ENCODE measurements at places on chromosomes 11 and 22.

DNA sequence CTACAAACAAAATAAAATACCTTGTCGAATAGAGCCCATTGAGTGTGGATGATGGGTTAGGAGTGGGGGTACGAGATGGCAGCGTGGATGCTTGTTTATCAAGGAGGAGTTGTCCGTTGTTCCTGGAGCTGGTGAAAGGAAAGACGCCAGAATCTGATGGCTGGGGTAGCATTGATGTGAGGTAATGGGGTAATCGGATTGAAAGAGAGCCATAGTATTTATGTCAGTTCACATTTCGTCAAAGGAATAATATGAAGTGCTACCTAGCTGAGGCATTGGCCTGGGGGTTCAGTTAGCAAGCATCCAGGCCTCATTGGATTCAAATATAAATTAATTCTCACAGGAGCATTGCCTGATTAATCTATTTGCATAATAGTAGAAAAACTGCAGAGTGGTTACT is 16.9 kb upstream of the DBX1 start:
- no peak for DNase-seq

- DNase-seq = no peak
Observed at GRCh38 chr11:35804451-35805040, 139.3 kb upstream of the LDLRAD3 start.

DNA sequence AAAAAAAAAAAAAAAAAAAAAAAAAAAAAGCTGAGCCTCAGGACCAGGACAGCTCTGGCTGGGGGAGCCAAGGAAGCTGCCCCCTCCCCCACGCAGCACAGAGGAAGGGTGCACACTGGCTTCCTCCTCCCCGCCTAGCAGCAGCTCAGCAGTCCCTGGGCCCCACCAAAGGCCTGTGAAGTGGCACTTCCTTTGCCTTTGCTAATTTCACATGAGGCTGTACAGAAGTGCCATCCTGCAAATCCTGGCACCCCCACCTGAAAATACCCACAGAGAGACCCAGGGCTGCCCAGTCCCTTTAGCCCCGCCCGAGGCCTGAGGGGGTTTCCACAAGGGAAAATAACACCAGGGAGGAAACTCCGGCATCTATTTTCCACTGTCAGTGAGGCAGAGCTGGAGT is 3.9 kb downstream of the RHOG start:
- DNase-seq = peak; percentile 41

DNA sequence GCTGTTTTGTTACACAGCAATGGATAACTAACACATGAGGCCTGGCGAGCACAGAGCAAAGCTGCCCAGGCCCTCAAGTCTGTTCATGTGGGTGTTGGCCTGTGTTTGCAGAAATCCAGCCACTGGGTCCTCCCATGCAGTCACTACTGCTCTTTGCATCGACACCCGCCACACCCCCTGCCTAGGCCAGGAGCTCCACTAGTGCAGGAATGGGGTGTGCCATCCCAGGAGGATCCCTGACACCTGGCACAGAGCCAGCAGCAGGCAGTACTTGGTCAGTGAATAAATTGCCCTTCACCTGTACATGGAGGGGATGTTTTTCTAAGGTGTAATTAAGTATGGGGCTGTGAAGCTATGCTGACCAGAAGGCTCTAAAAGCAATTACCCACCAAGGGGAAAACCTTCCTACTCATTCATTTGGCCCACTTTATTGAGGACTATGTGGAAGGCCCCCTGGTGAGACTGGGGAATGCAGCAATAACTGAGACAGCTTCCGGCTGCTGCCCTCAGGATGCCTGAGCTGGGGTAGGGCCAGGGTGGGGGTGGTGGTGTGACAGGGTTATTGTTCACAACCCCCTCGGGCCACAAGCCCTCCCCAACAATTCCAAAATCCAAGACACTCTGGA is 160.8 kb downstream of the CRYBB2 start:
- no peak for DNase-seq

GRCh38 chr11:104817973-104818372 is 80.3 kb downstream of the CASP12 start:
- no peak for DNase-seq

DNA sequence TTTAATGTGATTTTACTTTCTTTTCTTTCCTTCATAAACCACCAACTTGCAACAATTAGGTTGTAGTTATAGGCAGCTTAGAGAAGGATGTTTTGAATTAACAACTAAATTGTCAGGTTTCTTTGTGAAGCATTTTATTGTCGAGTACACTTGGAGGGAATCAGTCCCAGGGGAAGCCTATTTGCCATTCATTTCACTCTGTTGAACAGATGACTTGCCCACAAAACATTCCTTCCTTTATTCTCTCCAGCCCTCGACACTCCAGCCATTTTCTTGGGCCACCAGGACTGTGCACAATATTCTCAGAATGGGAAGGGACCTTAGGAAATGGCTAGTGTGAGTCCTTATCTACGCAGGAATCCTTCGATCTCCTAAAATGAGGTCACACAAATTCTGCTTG is 620.6 kb downstream of the SOX6 start:
- DNase-seq = no peak

- DNase-seq = no peak
Observed at GRCh38 chr11:12100841-12101242, 9.5 kb upstream of the MICAL2 start.

DNA sequence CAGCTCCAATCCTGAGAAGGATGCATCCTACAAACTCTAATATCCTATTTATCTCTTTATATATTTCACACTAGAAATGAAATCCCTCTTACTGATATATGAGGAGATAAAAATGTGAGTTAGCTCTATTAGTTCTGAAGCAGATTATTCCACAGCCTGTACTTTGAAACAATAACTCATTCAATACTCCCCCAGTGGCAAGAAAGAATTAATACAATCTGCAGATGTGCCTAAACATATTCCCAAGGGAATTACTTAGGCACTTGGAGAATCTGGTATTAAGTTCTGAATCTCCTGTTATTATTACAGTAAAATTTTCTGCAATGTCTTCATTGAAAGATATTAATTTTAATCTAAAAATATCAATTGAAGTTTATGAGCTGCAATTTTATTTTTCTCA is 59.4 kb downstream of the DDI1 start:
- no peak for DNase-seq

DNA sequence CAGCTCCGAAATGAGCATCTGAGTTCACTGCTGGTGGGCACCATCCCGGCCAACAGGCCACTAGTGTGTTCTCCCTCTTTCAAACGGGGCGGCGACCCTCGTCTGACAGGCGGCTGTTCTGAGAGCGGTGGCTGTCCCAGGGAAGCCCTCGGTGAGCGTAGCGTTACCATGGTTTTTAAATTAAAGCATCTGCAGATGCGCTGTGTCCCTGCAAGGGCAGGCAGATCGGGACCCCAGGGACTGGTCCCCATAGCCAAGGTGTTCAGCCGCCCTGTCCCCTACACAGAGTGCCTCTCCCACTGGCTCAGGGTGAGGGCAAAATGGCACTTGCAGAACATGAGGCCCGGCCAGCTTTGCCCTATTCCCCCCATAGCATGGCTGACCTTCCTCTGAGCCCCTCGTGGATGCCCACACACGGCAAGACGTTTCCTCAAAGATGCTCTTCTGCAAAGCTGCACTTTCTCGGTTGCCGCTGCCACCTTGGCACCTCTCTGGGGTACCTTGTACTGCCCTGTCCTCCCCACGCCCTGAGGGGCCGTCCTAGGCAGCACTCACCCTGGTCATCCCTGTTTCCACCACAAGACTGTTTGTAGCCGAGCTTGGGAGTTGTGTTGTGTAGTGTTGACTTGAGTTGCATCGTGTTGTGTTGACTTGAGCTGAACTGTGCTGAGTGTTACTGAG is 51.9 kb upstream of the KCNQ1OT1 start:
- DNase-seq = no peak

DNA sequence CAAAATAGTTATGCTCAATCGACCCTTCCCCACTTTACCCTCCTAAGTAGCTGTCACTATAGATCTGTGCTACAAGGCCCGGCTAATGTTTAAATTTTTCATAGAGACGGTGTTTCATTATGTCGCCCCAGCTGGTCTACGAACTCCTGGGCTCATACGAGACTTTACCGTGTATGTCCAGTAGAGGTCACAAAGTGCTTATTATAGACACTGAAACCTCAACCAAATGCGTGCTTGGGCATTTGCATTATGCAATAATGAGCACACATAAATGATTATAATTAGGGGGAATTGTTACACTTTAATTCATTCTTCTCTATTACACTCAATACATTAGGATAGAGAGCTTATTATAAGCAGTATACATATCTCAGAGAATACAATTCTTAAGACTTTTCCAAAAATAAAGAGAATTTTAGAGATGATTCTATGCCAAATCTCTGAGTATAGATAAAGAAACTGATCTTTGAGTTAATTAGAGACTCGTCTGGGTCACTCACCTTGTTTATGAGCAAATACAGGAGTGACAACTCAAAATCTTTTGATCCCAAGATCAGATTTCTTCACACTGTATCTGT is 12.5 kb upstream of the MRPL16 start:
- DNase-seq = no peak

- no peak for DNase-seq
Observed at GRCh38 chr11:18650353-18650752, 16.2 kb upstream of the SPTY2D1 start.

DNA sequence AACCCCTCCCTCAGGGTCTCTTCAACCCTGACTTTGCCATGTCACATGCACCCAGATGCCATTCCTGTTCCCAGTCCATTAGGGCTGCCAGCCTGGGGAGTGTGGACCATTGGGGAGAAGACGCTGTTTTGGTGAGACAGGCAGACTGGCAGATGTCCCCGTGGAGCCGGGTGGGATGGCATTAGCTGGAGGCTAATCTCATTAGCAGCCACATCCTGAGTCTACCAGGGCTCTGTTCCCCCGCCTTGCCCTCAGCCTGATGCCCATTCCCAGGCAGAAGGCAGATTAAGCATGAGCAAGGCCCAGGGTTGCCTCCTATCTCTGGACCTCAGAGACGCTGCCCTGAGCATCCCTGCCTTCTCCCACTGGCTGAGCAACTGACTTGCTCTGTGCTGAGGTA is 46.4 kb upstream of the ALX4 start:
- DNase-seq = no peak

DNA sequence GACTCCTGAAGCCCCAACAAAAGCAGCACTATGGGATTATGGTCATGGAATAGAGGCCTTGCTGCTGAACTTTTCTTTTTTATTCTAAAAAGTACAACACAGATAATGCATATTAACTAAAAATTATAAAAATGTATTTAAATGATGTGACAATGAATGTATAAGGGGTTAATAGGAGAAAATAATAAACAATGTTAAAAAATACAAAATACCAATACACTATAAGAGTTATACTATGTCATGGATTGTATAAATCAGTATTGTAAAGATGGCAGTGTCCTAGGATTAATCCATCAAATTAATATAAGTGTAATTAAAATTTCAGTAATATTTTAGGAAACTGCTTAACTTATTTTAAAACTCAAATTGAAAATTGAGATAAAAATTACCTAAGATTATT is 58.3 kb upstream of the TOP3B start:
- DNase-seq = no peak

DNA sequence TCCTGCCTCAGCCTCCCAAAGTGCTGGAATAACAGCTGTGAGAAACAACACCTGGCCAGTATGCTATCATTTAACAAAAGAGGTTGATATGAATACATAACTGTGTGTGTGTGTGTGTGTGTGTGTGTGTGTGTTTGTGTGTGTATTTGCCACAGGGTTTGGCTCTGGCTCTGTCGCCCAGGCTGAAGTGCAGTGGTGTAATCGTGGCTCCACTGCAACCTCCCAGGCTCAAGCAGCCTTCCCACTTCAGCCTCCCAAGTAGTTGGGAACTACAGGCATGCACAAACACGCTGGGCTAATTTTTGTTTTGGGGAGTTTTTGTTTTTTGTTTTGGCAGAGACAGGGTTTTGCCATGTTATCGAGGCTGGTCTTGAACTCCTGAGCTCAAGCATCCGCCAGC is 4.7 kb downstream of the SPA17 start:
- DNase-seq = no peak

DNA sequence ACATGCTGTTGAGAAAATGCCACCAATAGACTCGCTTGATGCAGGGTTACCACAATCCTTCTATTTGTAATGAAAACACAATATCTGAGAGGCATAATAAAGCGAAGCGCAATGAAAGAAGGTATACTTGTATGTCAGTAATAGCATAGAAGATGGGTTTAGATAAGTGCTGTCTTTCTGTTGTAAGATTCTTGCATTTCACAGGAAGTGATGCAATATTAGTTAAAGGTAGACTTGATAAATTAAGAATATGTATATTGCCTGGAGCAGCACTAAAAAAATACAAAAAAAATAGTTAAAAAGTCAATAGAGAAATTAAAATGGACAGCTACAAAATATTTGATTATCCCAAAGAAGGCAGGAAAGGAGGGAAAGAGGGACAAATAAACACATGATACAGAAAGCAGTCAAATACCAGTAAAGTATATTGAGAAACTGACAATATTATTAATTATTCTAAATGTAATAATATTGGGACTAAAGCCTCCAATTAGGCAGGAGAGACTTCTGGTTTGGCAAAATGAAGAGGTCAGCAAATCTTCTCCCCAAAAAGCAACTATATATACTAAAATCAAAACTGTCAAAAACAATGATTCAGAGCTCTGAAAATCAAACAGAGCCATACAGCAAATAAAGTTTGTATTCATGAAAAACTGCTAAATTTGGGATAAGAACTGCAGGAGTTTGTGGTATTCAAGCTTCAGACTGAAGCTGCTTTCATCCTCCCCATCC is 46.6 kb upstream of the LRRC55 start:
- no peak for DNase-seq

DNA sequence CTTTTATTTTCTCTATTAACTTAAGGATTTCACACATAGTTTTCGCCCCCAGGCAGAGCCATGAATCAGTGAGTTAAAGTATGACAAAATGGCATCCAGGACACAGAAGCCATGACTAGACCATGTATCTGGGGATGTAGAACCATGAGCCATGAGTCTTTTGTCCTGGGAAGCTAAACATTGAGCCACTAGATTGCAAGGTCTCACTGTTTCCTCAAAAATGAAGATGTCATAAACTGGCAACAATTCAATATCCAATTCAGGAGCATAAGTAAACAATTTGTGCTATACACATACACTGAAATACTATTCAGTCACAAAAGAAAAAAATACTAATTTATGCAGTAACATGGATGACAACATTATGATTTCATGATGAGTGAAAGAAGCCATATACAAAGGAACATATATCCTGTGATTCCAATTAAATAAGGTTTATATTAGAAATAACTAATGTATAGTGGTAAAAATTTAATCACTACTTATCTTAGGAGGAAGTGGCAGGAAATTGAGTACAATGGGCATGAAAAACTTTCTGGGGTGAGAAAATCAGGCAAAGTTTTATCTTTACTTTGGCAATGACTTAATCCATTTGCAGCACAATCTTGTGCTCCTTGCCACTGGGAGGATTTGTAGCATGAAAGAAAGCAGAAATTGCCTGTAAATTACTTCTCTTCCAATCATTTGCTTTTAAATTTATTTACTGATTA is 28.5 kb upstream of the CARD16 start:
- no peak for DNase-seq
